ENCODE measurements at places on chromosomes 16 and 17. TPM values are rescaled to one million over a fixed set of nuclear protein-coding genes. Genes with fewer than 3 reads are reported as not detected.

Gene HCRT
- not detected for total RNA-seq

Gene WSCD1
- 2.2 TPM for total RNA-seq

Gene EIF3C
- 171 TPM for total RNA-seq

Gene HSF5
- total RNA-seq: not detected

Gene TNP2
- not detected for total RNA-seq

Gene TP53TG3F
- not detected for total RNA-seq

Measured in epithelial cell of alveolus of lung (primary cell).